ENCODE measurements at places on chromosomes 1 and 21.
A peak's percentile ranks its signal among the peaks of the same experiment; 100 is the strongest.

GRCh38 chr1:175802407-175803123, 59.2 kb upstream of the TNR start:
- no peak for DNase-seq

DNA sequence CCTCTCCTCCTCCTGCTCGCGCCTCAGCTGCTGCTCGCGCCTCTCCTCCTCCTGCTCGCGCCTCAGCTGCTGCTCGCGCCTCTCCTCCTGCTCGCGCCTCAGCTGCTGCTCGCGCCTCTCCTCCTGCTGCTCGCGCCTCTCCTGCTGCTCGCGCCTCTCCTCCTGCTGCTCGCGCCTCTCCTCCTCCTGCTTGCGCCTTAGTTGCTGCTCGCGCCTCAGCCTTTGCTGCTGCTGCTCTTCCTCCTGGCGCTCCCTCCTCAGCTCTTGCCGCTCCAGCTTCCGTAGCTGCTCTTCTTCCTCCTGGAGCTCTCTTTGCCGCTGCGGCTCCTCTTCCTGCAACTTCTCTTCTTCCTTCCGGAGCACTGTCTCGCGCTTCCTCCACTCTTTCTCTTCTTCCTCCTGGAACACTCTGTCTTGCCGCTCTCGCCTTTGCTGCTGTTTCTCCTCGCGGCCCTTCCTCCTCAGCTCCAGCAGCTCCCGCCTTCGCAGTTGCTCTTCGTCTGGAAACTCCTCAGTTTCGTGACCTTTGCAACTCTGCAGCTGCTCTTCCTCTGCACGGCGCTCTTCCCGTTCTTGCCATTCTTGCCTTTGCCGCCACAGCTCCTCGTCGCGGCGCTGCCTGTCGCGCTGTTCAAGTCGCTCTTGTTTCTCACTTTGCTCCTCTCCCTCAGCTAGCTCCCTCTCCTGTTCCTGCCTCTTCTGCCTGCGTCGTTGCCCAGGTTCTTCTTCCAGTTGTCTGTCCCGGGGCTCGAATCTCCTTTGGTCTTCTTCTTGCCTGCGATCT, 3.0 kb downstream of the TCHH start:
- DNase-seq = no peak

DNA sequence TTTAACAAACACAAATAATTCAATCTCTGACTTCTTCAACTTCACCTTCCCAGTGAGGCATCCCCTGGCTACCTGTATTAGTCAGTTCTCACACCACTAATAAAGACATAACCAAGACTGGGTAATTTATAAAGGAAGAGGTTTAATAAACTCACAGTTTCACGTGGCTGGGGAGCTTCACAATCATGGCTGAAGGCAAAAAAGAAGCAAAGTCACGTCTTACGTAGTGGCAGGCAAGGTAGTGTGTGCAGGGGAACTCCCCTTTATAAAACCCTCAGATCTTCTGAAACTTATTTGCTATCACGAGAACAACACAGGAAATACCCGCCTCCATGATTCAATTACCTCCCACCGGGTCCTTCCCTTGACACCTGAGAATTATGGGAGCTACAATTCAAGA, 478.5 kb downstream of the ADGRL2 start:
- DNase-seq = no peak

GRCh38 chr1:64320922-64321614, 117.6 kb downstream of the UBE2U start:
- DNase-seq = no peak

- no peak for DNase-seq
Measured at GRCh38 chr1:243827206-243827605, 22.8 kb downstream of the AKT3 start.

DNA sequence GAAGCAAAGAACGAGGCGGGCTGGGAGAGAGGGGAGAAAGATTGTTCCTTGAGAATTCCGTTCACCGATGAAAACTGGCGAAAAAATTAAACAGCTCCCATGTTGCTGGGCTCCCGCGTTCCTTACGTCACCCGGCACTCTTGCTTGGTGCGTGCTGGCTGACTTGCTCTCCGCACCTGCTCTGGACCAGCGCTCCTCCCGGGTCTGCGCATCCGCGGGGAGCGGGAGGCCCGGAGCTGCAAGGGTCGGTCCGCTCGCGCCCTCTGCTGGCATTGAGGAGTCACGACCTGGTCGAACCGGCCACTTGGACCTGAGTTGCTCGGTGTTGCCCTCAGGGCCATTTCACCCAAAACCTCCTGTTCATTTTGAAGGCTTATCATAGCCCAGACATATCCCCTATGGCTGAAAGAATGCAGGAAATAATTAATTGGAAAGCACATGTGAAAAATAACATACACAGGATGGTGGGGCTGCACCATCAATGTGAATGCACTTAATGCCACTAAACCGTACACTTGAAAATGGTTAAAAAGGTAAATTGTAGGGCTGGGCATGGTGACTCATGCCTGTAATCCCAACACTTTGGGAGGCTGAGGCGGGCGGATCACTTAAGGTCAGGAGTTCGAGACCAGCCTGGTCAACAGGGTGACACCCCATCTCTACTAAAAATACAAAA, 98.9 kb upstream of the BACE2 start:
- DNase-seq = peak; percentile 63

DNA sequence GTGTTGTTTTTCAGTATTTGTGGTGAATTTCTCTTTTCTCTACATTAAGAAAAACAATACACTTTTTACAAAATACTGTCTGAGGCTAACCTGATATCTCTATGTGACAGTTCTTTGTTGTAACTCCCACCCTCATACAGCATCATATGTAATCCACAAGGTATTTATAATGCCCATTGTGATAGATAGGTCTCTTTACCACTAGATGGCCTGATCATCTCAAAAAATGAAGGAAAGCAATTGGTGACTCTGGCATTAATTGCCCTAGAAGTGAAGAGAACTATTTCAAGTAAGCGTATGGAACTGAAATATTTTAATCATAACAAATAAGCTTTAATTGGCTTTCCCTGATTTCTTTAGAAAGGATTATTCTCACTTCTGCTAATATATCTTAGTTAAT, 36.2 kb upstream of the HFM1 start:
- no peak for DNase-seq

- no peak for DNase-seq
Measured at GRCh38 chr1:182173808-182174512, 112.4 kb upstream of the ZNF648 start.

DNA sequence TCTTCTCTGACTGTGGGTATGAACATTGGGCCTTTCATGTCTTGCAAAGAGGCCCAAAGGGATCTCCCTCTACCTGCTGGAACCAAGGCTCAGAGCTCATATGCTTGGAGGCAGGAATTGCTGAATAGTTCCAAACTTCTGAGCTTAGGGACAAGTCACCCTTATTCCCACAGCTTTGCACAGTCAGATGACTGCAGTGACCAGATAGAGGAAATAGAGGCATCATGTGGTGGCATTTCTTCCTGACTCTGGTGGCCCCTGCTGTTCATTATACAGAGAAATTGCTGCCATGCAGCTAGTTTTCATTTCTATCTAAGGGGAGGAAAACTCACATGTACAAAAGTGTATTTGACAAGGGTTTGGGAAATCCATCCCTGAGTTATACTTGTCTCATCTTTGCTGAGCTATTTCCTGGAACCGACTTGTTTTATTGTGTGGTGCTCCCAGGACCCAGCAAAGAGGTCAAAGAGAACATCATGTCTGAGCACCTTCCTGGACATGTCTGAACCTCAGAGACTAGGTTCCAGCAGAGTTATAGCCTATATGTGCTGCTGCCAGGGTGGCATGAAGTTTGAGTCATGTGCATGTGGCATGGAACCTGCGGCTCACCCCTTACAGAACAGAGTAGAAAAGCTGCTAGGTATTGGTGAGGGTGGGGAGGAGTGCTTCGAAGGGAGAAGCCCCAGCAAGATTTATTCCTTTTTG, 131.2 kb downstream of the PIK3R3 start:
- DNase-seq = no peak

DNA sequence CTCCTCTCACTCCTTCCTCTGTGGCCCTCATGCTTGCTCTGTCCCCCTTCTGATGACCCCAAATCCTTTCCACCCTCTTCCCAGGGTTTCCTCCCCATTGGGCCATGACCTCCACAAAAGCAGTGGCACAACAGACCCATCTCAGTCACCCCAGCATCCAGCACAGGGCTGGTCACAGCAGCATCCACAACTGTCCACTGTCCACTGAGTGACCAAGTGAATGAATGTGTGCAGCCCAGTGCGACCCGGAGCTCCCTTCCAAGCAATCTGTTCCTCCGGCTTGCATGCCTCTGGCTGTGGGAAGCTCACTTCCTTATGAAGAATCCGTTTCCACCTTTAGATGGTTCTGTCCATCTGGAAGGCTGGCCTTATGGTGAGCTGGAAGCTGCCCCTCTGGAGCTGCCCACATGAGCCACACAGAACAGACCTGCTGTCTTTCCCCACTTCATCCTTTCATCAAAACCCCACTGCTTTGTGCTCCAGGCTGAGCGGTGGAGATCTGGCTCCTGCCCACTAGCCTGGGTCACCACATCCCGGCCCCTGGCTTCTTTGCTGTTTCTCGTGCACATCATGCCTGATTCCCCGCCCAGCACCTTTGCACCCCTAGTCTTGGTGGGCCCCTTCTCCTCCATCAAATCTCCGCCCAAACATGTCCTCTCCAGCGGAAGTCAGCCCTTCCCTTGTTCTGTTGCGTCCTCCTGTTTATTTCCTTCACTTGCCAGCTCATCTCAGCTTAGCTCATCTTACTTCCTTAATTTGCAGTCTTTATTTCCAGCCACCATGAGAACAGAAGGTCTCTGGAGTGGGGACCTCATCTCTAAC, 56.4 kb downstream of the EDN2 start:
- DNase-seq = no peak

DNA sequence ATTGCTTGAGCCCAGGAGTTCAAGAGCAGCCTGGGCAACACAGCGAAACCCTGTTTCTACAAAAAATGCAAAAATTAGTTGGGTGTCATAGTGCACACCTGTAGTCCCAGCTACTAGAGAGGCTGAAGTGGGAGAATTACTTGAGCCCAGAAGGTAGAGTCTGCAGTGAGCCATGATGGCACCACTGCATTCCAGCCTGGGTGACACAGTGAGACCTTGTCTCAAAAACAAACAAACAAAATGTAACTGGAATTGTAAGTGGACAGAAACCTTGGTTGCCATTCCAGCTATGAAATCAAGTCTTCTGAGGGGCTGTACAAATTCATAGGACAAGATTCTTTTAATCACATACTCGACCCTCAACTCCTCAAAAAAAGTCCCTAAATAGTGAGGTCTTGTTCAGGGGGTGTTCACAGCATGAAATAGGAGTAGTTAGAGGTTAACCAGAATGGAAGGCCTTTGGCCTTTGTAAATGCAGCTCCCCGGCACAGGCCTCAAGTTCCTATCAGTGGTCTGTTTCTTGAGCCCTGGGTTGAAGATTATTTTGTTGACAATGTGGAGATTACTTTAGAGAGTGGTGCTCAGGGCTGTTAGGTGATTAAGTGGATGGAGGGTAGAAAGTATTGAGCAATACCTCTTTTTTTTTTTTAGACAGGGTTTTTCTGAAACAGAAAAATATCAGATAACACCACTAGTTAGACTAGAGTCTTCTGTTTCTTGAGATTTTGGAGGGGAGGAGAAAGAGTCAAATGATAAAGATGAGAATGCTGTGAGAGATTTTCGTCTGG, 138.7 kb upstream of the ZNF648 start:
- no peak for DNase-seq

GRCh38 chr1:113677250-113678158, 81.8 kb downstream of the PHTF1 start:
- DNase-seq = no peak

DNA sequence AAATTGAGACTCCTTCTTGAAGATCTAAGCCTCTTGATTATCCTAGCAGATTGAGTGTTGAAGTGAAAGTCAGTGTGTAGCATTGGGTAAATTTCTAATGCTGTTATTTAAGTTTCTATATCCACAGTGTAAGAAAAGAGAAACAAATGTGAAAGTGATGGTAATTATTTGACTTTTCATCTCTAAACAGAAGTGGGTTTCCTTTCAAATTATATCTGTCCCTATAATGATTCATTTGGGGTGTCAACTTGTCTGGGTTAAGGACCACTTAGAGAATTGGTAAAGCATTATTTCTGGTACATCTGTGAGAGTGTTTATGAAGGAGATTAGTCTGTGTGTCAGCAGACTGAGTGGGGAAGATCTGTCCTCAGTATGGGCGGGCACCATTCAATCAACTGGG, 133.0 kb upstream of the HMCN1 start:
- DNase-seq = no peak

GRCh38 chr1:22045604-22046228, 6.8 kb upstream of the CDC42 start:
- no peak for DNase-seq

DNA sequence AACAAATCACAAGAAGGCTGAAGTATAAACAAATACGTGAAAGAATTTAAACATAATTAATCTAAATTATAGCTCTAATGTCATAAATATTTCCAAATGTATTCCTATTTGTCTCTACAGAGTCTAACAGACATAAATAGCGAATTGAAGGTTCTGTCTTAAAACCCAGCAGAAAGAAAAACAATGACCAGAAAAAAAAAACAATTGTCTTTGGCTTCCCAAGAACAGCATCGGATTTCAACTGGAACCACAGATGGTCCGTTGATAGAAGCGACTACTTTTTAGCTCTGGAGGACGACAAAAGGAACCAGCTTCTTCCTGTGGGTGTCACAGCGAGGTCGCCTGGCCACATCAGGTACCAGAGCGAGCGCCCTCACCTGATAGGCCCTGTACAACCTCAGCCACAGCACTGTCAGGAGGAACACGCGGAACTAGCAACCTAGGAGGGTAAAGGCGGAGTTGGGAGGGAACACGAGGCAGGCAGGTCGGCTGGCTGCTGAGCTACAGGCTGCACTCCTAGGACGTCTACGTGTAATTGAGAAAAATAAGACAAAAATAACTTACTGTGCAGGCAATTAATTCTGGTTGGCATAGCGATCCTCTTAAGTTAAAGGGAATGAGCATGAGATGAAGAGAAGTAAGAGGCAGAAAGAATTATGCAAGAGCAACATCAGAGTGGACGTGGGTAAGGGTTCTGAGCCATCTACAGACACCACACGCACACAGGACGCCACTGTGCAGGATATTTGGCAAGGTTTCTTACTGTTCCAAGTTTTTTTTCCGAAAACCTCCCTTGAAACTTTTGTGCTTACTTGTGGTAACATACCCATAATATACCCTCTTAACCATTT, 16.7 kb upstream of the PRDM15 start:
- DNase-seq = peak; percentile 42

GRCh38 chr1:109475261-109475660, 8.4 kb upstream of the ATXN7L2 start:
- DNase-seq = no peak

All from stimulated activated CD4-positive, alpha-beta T cell treated with anti-CD3 and anti-CD28 coated beads, Interleukin-12 subunit alpha, Interleukin-12 subunit beta, amount 100 ng/mL, for 4 hours (primary cell).